ENCODE measurements at places on chromosomes 1 and 21. TPM values are rescaled to one million over a fixed set of nuclear protein-coding genes. Genes with fewer than 3 reads are reported as not detected.

Gene SUSD4
- 0.23 TPM for total RNA-seq

Gene BGLAP
- 2.8 TPM for total RNA-seq

Gene HSD3B1
- total RNA-seq = not detected

Gene PRR9
- not detected for total RNA-seq

Gene LCE7A
- not detected for total RNA-seq
